NCI-H524 (cell line): ENCODE measurements at places on chromosomes 4 and X.

- no peak for DNase-seq
These were observed 1904.9 kb downstream of the PCDH7 start for GRCh38 chr4:32624943-32625603.

DNA sequence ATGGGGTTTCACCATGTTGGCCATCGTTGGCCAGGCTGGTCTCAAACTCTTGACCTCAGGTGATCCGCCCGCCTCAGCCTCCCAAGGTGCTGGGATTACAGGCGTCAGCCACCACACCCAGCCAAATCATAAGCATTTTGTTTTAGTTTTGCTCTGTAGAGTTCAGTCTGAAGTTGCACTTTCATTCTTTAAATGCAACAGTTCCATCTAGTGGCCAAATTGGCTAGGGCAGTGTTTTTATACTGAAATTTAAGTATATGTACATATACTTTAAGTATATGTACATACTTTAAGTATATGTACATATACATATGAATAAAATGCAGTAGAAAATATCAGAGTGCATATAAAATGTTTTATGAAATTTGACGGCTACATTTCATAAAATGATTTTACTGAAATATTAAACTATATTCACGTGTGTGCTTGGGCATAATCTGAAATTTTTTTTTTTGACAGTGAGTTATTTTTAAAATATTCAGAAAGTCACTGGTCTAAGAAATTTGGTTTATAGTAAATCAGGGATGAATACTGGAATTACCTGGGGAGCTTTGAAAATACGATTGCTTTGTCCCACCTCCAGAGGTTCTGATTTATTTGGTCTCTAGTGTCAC, 145.5 kb downstream of the NWD2 start:
- DNase-seq: peak; percentile 43

DNA sequence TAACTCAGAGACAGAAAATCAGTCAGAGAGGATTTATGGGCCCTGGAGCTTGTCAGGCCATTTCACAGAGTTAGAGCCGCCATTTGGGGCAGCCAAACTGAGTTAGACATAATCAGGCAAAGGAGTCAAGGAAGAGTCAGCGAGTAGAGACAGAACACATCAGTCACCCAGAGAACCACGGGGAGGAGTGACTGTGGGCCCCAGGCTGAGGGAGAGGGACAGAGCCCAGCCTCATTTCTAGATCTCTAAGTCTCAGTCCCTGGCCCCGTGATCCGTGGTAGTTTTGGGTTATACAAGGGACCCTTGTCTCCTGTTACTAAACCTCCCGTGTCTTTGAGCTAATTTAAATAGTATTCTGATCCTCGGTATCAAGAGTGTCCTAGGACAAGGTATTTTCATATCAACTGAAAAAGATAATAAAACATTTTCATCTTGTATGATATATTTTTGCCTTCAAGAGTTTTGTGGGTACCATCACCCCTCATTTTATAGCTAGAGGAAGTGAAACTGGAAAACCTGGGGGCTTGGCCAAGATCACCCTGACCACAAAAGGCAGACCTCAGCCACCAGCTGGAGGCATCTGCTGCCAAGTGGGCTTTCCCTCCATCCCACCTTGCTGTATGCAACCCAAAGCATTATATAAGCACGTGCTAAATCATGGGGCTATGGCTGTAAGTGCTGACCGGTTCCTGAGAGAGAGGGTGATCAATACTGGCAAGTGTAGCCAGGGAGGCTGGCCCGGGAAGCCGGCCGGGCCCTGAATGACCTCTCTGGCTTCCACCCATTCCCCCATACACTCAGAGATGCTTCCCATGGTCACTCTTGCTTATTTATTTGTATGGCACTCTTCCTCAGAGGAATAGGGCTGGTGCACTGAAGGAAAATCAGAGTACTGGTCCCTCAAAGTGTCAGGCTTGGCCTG, 204.1 kb downstream of the BCOR start:
- no peak for DNase-seq

- DNase-seq: no peak
These were observed 143.9 kb upstream of the DIPK2B start for GRCh38 chrX:45344594-45344993.

DNA sequence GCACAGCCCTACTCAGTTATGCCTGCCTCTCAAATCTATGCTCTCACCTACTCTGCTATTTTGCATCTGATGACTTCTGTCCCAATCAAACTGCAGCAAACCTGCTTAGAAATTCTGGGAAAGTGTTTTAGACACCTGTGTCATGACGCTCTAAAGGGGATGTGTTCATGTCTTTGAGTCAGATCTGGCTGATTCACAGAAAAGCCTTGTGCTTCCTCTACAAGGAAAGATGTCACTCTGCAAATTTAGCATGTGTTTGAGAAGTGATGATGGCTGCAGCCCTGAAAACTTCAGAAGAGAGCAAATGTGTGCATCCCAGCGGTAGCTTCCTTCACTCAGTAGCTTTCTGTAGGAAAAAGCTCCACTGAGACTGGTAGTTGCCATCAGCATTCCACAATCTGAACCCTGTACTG, 235.4 kb downstream of the MGST2 start:
- DNase-seq: no peak

DNA sequence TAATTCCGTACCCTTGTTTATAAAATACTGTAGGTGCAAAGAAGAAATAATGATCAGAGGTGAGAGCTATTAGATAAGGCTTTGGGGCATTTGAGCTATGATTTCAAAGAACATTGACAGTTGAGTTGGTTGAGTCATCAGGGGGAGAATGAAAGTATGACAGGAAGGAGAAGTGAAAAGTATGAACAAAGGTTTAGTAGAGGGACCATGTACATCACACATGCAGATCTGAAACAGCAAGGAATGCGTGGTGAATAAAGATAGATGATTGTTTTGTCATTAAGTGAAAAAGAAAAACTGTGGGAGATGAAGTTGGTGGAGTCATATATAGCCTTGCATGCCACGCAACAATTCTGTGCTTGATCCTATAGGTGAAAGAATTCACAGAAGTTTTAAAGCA, 163.1 kb downstream of the ARAP2 start:
- no peak for DNase-seq

DNA sequence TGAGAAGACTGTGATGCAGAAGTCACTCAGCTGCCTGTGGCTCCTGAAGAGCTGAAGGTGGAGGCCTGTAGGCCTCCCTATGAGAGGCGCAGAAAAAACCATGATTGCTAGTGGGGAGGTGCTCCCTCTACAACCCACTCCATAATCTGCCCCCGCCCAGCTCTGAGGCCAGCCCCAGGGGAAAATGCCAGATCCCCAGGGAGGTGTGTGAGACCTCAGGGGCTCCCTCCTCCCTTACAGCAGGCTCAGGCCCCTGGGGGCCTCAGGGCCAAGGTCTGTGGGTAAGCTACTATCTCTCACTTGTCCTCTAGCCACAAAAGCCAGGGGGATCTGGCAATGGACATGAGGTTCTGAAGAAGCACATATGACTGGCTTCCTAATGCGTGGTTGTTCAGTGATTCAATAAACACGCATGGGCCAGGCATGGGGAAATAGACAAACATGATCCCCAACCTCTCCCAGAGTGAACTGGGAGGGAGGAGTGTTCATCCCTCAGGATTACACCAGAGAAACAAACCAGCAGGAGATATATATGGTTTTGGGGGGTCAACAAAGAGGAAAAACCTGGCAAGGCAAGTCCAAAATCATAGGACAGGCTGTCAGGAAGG, 51.0 kb upstream of the MTM1 start:
- no peak for DNase-seq
